ENCODE measurements at places on chromosomes 13 and 19.

GRCh38 chr19:45125975-45126493, 33.1 kb downstream of the PPP1R37 start:
- peak; percentile 74 for DNase-seq

DNA sequence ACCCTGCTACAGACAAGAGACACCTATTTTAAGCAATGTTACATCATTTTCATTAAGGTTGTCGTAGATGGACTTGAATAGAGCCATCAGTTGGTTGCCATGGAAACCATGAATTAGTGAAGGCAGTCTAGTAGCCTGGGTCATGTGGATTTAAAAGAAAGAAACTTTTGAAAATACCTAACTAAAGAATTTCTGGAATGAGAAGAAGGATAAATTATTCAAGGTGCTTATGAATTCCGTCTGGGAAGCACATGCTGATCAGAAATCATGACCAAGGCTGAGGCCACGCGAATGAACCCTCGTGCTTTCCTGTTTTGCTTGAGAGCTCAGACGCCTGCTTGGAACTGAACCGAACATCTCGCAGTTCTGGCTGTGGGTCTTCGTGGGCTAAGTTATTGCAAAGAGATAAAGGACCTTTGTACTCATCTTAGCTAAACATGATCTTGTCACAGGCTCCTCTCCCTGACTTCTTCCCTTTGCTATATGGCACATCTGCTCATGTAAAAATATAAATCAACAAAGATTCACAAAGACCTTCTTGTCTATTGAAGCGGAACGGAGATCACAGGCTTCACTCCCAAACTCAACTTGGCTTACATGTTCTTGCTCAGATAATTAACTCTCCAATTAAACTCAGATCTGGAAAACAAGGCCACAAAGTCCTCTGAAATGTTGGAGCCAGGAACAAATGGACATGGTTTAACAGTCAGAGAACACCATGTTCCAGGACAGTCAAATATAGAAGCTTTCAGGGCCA, 140.2 kb downstream of the NUFIP1 start:
- no peak for DNase-seq

DNA sequence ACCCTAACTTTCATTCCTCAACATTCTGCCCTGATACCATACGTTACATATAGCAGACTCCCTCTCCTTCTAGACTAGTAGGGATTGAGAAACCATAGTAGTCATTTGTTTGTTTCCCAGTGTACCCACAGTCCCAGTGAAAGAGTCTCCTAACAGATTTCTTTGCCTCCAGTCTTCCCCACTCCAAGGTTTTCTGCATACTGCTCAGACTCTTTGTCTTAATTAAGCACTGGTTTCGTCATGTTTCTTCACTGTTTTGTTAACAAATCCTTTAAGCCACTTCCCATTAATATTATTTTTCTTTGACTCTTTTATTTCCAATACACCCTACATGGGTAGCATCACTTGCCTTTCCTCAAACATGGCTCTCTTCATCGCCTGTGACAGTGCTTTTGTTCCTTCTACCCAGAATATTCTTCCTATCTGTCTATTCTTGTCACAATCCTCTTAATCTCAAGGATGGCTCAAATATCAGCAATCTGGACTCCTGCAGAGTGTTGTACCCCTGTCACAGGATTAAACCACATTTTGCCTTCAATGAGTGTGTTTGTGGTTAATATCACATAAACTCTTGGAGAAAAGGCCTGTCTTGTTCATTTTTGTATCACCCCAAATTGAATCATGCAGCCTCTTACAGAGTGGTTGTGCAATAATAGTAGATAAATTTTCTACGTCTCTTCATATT, 92.7 kb upstream of the KLF12 start:
- DNase-seq, result no peak

DNA sequence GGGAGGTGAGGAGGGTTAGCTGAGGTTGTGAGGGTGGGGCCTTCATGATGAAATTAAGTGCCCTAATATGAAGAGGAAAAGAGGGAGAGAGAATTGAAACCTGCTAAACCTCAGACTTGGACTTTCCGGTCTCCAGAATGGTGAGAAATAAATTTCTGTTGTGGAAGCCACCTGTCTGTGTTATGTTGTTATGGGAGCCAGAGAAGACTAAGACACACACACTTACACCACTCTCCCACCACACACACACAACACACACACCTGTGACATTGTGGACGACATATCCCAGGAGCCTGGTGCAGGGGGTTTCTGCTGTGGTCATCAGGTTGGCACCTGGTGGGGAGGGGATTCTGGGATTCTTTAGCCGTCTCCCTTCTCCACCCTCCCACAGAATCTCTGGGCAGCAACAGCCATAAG, 14.0 kb downstream of the KLK4 start:
- DNase-seq, result no peak

GRCh38 chr13:103931885-103932284, 865.7 kb upstream of the SLC10A2 start:
- no peak for DNase-seq

GRCh38 chr13:112212533-112212932, 145.6 kb downstream of the SOX1 start:
- DNase-seq, result no peak

GRCh38 chr13:98741741-98742435, 10.6 kb downstream of the SLC15A1 start:
- DNase-seq, result no peak

DNA sequence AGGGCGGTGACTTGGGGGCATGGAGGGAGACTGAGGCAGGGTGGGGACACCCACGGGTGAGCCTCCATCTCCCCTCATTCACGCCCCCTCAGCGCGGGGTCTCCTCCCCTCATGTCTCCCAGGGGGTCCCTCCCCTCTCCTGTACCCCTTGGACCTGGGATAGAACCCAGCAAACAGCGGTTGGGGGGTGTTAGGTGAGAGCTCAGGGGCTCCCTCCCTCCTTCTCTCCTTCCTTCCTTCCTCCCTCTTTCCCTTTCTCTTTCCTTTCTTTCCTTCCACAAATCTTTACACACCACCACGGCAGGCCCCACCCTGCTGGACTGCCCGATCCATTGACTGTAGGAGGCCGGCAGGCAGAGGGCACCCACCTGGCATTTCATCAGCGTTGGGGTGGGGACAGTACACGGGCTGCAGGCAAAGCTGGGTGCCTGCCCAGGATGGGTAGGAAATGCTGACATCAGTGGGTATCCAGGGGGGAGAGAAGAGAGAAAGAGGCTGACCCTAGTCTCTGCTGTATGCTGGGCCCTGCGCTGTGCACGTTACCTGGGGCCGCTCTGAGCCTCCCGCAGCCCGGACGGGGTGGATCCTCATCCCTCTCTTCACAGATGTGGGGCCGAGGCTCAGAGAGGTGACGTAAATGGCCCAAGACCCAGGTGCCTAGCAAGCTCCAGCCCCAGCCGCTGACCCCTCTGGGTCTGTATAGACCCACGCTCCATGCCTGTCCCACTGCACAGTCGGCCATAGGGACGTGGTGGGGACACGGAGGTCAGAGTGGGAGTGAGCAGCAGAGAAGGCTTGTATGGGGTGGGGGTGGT, 3.5 kb downstream of the SSC5D start:
- no peak for DNase-seq

GRCh38 chr19:51786646-51787494, 8.1 kb upstream of the FPR3 start:
- no peak for DNase-seq

Measured in activated CD4-positive, alpha-beta T cell treated with anti-CD3 and anti-CD28 coated beads, Interleukin-2, amount 50 U/mL, for 16 hours (primary cell).